K562 (cell line): ENCODE measurements at places on chromosomes 7 and 10. TPM values are rescaled to one million over a fixed set of nuclear protein-coding genes. Genes with fewer than 3 reads are reported as not detected.

DNA sequence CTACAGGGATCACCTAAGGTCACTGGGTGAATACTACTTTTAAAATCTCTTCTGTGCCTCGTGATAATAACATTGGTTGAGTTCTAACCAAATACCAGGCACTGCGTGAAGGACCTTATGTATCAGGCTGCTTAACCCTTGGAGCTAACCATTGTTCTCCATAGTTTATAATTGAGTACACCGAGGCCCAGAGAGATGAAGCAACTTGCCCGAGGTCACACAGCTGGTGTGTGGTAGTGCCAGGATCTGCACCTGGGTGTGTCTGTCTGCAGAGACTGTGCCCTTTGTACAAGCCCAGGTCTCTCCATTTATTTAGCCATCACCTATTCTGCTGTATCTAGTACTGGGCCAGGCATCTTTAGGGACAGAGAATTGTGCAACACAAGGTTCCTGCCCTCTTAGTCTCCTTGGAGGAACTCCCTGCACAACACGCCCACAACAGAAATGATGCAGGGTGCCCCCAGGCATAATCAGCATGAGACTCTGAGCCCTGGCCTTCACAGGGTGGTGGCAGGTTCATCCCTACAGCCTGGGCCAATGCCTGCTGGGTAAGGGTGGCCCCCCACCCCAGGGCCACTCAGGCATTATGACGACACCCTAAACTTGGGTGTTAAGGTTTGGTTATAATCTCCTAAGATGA is 31.5 kb downstream of the UNC5B start:
- peaks cover 39% of the 10 kb centered on the region for H3K4me1 ChIP-seq
- H3K36me3 ChIP-seq = no peaks in the 10 kb centered on the region
- H3K27ac ChIP-seq = no peak overlapping the region
- no peak for DNase-seq
- H3K27me3 ChIP-seq = no peaks in the 10 kb centered on the region

DNA sequence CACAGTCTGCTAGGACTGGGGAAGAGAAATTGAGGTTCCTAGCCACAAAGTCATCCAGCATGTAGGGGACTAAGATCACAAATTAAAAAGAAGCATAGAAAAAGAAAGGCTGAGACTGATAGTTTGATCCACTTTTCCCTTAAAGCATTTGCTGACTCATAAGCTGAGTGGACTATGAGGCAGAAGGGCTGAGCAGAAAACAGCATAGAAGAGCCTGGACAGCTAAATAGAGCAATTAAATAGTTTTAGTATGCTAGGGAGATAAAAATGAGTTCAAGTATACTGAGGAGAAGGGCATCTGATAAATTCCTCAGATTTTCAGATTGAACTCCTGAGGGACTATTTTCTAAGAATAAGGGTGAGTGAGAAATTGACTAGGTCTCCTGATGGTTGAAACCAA is 155.9 kb upstream of the EGR2 start:
- DNase-seq = no peak
- H3K36me3 ChIP-seq = no peaks in the 10 kb centered on the region
- H3K4me1 ChIP-seq = no peaks in the 10 kb centered on the region

The SPDYE2 gene
- total RNA-seq = not detected in 2 replicates

The ZMIZ2 gene
- total RNA-seq = 34.7 and 40.3 TPM in 2 replicates

DNA sequence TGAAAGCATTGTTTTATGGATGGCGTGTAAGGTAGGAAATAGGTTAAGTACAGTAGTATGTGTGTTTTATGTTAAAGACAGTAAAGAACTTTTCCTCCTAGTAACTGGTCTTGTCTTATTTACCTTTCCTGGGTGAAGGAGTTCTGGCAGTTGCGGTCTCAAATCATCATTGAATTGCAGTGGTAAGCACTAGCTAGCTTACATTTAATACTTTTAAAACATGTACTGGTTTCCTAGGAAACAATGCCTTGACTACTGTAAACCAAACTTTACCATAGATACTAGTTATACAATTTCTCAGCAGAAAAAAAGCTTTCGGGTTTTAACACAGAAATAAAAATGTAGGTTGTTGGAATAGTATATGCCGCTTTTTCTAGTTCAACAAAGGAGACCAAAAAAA is 37.7 kb downstream of the PRKG1 start:
- H3K4me1 ChIP-seq = no peaks in the 10 kb centered on the region
- no peaks in the 10 kb centered on the region for H3K36me3 ChIP-seq
- H3K4me3 ChIP-seq = no peak overlapping the region
- no peak for DNase-seq
- no peak overlapping the region for H3K27ac ChIP-seq

- peaks cover 5% of the 10 kb centered on the region for H3K27me3 ChIP-seq
- no peak overlapping the region for H3K27ac ChIP-seq
- no peaks in the 10 kb centered on the region for H3K4me1 ChIP-seq
- no peak overlapping the region for H3K4me3 ChIP-seq
Measured at GRCh38 chr10:33248638-33249037, 85.8 kb downstream of the NRP1 start.

The ANLN gene
- total RNA-seq = 50.3 and 58.2 TPM in 2 replicates

- DNase-seq = no peak
- no peaks in the 10 kb centered on the region for H3K27me3 ChIP-seq
- no peaks in the 10 kb centered on the region for H3K36me3 ChIP-seq
- H3K4me1 ChIP-seq = no peaks in the 10 kb centered on the region
- no peak overlapping the region for H3K27ac ChIP-seq
Measured at GRCh38 chr7:49669692-49670260, 103.7 kb upstream of the VWC2 start.

- no peak for DNase-seq
- H3K27me3 ChIP-seq = no peaks in the 10 kb centered on the region
- no peaks in the 10 kb centered on the region for H3K36me3 ChIP-seq
- no peak overlapping the region for H3K4me3 ChIP-seq
- no peak overlapping the region for H3K27ac ChIP-seq
Measured at GRCh38 chr10:59027975-59028655, 148.3 kb upstream of the PHYHIPL start.

DNA sequence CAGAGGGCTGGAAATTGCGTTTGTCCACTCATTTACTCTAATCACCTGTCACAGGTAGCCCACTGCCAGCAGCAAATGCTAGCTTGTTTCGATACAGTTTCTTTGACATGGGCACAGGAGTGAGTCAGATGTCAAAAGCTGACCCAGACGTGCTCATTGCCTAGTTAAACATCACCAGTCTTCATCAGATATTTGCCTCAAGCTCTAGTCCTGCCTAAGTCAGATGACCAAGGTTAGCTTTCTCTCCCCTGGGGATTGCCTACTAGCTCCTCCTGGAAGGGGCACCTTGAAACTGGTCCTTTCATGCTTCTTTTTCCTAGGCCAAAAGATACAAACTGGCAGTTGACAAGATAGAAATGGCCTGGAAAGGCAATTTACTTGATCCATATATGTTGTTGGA is 35.2 kb downstream of the GPAM start:
- H3K4me3 ChIP-seq = no peak overlapping the region
- no peak overlapping the region for H3K27ac ChIP-seq
- H3K4me1 ChIP-seq = no peaks in the 10 kb centered on the region
- peaks cover 11% of the 10 kb centered on the region; the same call in 1 of the 3 replicates for H3K36me3 ChIP-seq

The SFRP5 gene
- total RNA-seq = 0.29 and 0.40 TPM in 2 replicates

DNA sequence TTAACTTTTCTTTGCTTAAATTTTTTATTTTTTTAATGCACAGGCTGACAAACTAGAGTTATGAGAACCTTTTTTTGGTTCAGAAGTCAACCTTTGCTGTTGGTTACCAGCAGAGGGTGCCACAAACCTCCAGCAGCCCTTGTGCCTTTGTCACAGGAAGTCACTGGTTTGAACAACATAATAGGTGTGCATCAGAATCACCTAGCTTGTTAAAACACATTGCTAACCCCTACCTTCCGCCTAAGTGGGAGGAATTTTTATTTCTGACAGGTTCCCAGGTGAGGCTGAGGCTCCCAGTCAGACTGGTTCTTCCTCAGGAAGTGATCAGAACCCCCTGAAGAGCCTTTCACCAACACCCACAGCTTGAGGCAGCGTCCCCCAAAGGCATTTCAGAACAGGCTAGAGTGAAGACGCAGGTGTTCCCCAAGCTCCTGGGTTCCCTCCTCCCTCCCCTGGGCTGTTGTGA is 22.6 kb upstream of the VDAC2 start:
- H3K4me1 ChIP-seq = peaks cover 6% of the 10 kb centered on the region; the same call in 2 of the 3 replicates
- no peaks in the 10 kb centered on the region for H3K27me3 ChIP-seq
- peak; percentile 56 for DNase-seq

- DNase-seq = no peak
- H3K36me3 ChIP-seq = no peaks in the 10 kb centered on the region
- peaks cover 14% of the 10 kb centered on the region for H3K27me3 ChIP-seq
- no peak overlapping the region for H3K4me3 ChIP-seq
- H3K27ac ChIP-seq = no peak overlapping the region
Measured at GRCh38 chr10:107163076-107163855, 1.2 kb downstream of the SORCS1 start.

The HKDC1 gene
- total RNA-seq = 0.04 TPM in 1 of 2 replicates, not detected in the other
